NCI-H1105 (cell line): ENCODE measurements at places on chromosomes 7 and 10.

DNA sequence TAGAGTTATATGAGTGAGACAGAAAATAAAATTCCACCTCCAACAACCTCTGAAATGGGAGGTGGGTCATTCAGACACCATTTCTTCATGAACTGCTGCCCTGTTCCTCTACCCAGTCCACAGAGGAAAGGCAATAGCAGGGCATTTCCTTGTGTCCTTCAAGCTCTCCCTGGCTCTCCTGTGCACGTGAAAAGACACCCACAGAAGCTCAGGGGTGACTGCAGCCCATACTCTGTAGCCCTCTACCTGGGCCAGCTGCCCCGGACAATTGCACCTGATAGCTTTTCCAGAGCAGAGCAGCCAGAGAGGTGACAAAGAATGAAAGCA, 10.0 kb downstream of the ST8SIA6 start:
- no peak for DNase-seq

DNA sequence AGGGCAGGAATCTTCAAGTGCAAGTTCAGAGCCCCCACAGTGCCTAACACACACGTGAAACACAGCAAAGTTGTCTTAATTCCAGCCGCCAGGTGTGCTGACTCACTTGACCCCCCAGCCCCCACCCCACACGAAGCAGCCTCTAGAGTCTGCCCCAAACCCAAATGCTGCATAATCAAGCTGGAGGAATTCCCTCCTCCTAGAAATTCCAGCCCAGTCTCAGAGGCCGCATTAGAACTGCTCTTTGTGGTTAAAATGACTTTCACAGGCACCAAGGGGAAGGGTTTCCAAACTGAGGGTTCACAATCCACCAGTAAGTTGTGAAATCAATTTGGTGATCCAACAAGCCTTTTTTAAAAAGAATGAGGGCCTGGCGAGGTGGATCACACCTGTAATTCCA, 67.0 kb upstream of the PLXNA4 start:
- DNase-seq, result no peak

- no peak for DNase-seq
Measured at GRCh38 chr10:67114945-67115344, 189.1 kb downstream of the LRRTM3 start.

- no peak for DNase-seq
Measured at GRCh38 chr10:60537697-60538096, 148.0 kb upstream of the ANK3 start.

DNA sequence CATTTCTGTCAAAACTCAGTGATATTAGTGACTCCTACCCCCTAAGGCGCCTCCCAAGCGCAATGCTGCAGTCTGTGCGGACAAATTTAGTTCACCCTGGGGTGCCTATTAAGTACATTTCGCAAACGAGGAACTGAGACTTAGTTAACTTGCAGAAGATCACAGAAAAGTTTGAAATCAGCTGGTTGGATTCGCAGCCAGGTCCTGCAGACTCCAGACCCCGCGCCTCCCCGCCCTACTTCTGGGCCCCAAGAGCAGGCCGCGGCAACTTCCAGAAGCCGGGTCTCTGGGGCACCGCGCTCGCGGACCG, 588 bp downstream of the CYREN start:
- DNase-seq, result no peak

DNA sequence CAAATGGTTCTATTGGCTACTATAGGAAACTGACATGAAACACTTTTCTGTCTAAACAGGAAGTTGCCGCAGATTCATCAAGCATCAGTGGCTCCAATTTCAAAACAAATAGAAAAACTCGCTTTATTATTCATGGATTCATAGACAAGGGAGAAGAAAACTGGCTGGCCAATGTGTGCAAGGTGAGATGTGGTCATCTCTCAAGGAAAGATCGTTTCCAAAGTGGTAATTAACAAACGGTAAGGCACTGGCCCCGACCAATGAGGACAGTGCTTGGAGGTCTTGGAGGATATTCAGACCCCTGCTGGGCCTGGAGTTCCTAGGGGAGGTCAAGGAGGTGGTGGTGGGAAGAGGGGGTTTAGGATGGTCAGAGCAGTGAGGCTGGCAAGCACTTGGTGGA, 2.6 kb downstream of the PNLIP start:
- no peak for DNase-seq

GRCh38 chr7:114966156-114966555, 44.3 kb downstream of the MDFIC start:
- no peak for DNase-seq

- DNase-seq, result no peak
Measured at GRCh38 chr7:159015454-159016410, 128.9 kb downstream of the VIPR2 start.
